ENCODE measurements at places on chromosomes 12 and 14.

GRCh38 chr14:69268763-69269162, 8.8 kb downstream of the GALNT16 start:
- DNase-seq, result peak; percentile 5

GRCh38 chr12:62834971-62835547, 99.9 kb downstream of the PPM1H start:
- DNase-seq, result peak; percentile 68

- DNase-seq, result no peak
Observed at GRCh38 chr14:103519837-103520212, 2.8 kb downstream of the CKB start.

DNA sequence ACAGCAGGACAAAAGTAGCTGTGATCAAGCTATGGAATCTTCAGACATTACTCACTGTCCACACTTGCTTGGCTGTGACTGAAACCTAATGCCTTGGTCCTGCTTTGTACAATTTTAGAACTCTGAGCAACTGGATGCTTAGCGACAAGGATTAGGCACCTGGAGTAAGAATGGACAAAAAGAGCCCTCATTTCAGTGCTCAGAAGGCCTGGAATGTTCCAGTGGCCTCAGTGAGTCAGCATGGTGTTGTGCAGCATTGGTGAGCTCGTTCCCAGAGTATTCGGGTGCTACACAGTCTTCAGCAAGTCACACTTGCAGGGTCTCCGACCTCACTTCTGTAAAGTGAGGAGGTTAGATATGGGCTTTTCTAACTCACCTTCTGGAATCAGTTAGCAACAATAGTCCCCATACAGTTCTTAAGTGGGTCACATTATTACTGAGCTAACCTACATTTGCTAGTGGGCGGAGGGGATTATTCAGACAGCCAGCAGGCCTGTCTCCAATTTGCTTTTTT, 108.0 kb upstream of the MDM1 start:
- peak; percentile 66 for DNase-seq

DNA sequence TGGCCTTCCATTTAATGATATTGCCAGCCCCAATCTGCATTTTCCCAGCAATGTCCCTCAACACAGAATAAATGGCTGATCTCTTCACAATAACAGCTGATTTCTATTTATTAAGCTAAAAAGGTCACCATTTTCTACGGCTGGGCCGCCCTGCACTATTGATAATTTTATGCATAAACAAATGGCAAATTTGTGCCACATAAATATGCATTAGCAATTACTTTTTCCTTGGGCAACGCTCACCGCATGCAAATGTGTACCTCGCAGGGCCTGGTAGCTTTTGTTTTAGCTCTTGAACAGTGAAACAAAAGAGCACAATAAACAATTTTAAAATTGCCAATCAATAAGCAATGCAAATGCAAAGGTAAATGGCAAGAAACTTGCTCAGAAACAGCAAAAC, 331.9 kb upstream of the SOX5 start:
- no peak for DNase-seq

DNA sequence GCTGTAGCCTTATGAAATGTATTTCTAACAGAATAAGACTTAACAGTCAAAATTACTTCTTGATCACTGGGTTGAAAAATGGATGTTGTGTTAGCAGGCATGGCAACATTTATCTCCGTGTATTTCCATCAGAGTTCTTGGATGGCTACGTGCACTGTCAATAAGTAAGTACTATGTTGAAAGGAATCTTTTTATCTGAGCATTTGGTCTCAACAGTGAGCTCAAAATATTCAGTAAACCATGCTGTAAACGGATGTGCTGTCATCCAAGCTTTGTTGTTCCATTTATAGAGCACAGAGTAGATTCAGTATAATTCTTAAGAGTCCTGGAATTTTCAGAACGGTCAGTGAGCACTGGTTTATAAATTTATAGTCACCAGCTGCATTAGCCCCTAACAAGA, 15.5 kb downstream of the SCAF11 start:
- DNase-seq, result no peak

GRCh38 chr14:66746316-66747006, 238.5 kb downstream of the GPHN start:
- no peak for DNase-seq

DNA sequence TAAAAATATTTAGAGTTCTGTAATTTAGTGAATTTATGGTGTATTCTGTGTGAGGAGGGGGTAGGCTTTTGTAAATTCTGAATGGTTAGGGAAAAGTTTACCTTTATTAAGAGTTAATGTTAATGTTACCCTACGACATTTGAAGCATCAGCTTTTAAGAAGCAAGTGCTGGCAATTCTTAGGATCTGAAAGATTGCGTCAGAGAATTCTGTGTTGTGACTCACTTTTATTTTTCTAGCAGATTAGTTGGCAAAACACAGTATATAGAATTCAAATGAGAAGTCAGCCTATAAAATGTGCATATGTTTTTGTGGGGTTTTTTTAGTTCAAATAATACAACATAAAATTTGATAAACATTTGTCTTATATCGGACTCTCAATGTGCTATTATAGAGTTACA, 97.6 kb downstream of the RAD52 start:
- no peak for DNase-seq

- DNase-seq, result no peak
Observed at GRCh38 chr12:1422604-1423315, 171.6 kb downstream of the FBXL14 start.

DNA sequence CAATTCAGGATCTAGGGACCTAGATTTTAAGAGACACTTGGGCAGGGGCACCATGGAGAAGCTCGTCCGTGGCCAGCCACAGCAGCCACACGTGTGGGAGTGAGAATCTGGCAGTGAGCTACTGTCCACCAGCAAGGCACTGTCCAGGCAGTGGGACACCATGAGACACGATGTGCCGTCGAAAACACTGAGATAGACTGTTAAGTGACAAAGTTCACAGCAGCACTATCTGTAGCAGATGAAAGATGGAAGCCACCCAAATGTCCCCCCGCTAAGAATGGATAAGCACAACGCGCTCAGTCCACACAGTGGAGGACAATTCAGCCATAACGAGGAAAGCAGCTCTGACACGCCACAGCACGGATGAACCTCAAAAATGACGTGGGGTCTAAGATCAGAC, 19.7 kb downstream of the RILPL1 start:
- no peak for DNase-seq

DNA sequence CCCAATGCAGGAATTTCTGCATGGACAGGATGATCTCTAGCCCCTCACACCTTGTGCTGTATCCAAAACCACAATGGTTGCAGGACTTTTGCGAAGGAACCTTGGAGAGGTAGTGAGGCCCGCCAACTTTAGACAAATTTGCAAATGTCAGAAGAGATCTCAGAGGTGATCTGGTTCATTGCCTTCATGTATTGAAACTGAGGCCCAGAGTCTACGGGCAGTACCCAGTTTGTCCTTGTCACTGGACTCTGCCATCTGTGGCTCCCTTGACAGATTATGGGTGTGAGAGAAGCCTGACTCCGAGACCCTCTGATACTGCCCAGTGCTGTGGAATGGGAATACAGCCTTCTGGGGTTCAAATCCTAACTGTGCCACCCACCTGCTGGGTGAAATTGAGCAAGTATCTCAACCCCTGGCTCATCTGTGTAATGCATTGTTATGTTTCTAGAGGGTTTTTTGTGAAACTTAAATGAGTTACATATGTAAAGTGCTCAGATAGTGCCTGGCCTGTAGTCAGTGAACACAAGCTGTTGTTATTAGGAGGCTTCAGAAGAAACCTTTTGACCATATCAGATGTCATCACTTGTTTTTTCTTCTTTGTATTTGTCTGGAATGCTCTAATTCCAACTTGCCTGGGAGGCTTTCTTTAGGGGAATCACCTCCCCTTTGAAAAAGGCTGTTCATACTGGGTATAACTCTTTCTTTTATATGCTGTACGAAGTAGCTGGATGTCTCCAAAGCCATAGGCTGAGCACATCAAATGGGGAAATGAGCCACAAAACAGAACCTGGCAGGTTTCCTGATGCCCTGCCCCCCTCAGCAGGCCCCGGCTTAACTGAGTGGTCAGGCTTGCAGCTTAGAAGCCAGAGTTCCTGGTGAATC, 71.4 kb upstream of the SRSF5 start:
- DNase-seq, result no peak

GRCh38 chr12:69698054-69698453, 1.0 kb downstream of the BEST3 start:
- no peak for DNase-seq

DNA sequence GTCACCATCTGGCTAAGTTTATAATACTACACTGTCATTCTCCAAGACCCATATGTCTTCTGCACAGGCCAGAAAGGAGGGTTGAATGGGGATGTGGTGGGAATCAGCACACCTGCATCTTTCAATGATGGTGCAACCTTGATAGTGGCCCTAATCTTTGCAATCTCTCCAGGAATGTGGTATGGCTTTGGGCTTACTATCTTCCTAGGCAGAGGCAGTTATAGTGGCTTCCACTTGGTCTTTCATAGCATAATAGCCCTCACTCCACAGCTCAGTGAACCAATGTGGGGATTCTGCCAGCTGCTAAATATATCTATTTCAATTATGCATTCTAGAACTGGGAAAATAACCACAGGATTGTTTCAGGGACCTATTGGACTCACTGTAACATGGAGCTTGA, 61.8 kb upstream of the ATP2B1 start:
- DNase-seq, result no peak

- no peak for DNase-seq
Observed at GRCh38 chr12:109302358-109302757, 6.7 kb downstream of the FOXN4 start.

DNA sequence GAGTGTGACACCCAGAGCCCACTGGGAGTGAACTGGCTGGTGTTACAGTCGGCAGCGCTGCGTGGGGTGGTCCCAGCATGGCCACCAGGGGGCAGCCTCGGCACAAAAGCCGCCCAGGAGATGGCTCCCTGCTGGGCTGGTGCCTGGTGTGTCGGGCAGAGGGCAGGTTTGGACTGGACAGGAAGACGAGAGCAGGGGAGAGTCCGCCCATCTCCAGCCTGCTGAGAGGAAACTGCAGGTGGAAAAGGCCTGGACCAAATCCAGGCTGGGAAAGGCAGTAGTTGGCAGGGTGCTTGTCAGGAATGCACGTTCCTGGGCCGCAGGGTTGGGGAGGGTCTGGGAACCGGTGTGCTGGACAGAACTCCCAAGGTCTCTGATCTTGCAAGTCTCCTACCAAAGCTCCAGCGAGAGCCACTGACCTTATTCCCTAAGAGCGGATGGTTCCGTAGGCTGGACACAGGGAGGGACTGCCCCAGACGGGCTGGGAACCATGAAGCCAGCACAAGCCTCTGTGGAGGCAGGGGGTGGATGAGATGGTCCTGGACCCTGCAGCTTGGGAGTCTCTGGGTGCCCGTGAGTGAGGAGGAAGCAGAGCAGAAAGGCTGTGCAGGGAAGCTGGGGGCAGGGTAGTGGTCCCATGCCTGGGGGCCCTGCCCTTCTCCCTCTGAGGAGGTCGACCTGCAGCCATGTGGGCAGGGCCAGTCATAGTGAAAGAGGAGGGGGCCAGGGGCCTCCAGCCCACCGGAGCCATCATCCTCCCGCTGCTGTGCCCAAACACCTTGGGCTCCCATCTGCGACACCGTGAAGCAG, 1.8 kb downstream of the AHNAK2 start:
- DNase-seq, result peak; percentile 64

- DNase-seq, result no peak
Observed at GRCh38 chr14:91171291-91171690, 57.4 kb downstream of the DGLUCY start.

DNA sequence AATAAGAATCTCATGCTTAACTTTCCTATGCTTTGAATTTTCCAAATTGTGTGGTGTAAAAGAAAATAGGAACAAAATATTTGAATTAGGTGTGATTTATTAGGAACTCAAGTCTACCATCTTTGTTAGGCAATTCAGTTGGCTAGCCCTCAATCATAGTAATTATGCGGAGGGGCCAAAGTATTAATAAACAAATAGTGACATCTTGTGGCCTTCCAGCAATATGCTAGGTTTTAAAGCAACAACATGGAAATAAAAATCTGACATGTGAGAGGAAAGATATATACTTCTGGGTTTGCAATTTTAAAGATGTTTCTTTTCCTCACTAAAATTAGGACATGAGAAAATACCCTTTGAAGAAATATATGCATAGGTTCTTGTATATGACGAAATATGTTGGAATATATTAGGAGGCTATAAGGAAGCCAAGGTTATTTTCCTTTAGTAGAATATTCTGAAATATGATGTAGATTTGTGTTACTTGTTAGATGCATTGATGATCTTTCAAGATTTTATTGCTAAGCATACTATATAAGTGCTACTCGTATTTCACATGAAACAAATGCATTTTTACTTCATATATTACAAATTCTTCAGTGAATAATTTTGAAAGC, 200.4 kb downstream of the PTPRO start:
- DNase-seq, result peak; percentile 26

GRCh38 chr12:15719230-15719629, 70.0 kb downstream of the EPS8 start:
- no peak for DNase-seq

DNA sequence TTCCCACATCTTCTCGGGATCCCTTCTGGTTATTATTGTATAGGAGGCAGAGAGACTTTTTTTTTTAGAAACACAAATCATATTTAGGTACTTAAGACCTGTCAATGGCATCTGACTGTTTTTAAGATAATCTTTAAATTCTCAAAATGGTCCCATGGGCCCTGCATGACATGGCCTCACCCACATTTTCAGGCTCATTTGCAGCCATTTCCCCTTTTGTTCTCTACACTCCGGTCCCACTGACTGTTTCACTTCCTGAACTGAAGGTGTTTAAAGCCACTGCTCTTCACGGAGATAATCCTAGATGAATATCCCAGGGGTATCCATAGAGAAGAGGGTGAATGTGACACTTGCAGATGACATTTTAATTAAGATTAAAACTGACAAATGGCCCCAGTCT, 12.3 kb upstream of the C12orf71 start:
- no peak for DNase-seq

- DNase-seq, result no peak
Observed at GRCh38 chr12:116376354-116377193, 99.1 kb upstream of the MED13L start.

GRCh38 chr12:101826766-101827368, 3.9 kb downstream of the GNPTAB start:
- DNase-seq, result no peak

- DNase-seq, result no peak
Observed at GRCh38 chr14:100096656-100097055, 31.4 kb downstream of the EVL start.

DNA sequence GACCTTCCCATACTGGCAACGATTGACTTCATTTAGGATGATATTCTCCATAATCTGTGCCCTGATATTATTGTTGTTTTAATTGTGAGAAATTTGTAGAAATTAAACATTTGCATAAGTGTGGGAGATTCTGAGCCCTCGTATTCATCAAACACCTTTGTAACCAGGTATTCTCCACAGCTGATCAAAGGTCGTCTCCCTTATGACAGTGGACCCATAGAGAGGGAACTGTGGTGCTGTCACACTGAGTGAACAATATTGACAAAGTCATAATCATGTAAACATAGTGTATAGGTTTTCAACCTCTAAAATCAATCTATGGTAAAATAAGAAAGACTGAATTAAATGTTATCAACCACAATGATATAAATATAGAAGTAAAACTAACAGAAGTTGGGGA, 14.9 kb upstream of the PLEKHG3 start:
- no peak for DNase-seq

- no peak for DNase-seq
Observed at GRCh38 chr12:113758165-113758924, 207.8 kb downstream of the RBM19 start.

Measured in RCC 7860 (cell line).